ENCODE measurements at places on chromosomes 13 and 19. TPM values are rescaled to one million over a fixed set of nuclear protein-coding genes. Genes with fewer than 3 reads are reported as not detected.

DNA sequence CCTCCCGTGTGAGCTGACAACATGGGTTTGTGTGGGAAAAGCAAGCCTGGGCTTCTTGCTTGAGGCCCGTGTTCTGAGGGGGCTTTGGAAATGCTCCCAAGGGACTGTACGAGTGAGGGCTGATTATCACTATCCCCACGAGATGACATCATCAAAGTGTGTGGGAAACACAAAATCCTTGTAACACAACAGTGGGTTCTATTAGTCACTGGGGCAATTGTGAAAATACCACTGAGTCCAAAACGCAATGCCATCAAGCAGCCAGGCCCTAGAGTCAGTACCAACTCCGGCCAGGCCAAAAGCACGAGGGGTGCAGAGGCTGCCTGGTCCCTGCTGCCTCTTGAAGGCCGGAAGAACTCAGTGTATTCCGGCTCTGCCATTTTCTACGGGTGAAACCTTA lies 29.6 kb downstream of the CAPS start:
- DNase-seq = no peak

GRCh38 chr19:33750587-33751435 lies 45.9 kb upstream of the KCTD15 start:
- DNase-seq = no peak

GRCh38 chr19:1219786-1220476 lies 14.4 kb downstream of the STK11 start:
- DNase-seq = no peak

Gene RFXAP
- 4.7 TPM for total RNA-seq
